Lower leg skin (tissue), 4 donors: ENCODE measurements at places on chromosomes 13 and 19.
A peak's percentile ranks its signal among the peaks of the same experiment; 100 is the strongest.

DNA sequence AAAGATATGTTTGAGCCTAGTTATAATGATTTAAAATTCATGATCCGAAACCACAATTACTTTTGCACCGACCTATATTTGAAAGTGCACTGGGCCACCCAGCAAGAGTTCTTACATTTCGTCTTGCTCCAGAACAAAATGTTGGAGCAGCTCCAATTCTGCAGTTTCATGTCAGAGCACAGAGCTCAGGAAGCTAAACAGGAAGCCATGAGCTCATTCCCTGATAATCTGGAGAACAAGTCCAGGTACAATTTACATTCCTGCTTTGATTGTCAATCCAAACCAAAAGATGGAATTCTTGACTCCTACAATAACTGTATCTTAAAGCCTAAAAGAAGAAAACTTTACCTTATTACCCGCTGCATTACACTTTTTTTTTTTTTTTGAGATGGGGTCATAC is 131.8 kb downstream of the KCTD12 start:
- DNase-seq, result no peak

GRCh38 chr19:7595466-7596133 is at the start of gene CAMSAP3:
TSS of gene CAMSAP3 (plus strand) at chr19:7595863. CDS start at chr19:7596003, 140 bp downstream.
- no peak for DNase-seq

DNA sequence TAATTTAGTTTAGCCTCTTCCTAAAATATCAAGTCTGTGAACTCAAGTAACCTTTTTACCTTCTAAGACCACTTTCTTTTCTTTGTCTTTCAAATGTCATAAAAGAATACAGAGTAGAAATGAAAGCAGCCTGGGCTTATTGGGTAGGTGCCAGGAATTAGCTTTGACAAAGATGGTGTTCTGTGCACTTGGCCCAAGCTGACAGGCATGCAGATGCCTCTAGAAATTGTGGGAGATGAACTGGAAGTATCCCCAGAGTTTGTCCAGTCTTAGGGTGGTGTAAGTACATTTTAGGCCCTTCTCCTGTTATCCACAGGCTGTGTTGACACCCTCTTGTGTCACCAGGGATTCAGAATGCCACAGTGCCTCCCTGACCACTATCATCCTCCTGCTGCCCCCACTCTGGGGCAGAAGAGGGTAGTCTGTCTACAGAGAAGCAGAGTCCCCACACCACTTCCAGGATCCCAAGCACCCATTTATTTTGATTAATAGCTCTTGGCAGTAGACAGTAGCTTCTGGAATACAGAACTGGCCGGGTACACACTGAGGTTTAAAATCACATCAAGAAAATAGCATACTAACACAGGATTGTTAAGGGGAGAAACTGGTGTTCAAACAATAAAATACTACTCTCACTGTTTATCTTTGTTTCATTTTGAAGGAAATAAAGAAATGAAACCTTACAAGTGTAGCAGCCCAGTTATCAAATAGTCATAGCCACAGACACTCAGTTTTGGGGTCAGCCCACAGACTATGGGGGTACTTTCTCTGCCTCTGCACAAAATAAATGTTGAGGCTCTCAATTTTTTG is 343.2 kb downstream of the KCNRG start:
- no peak for DNase-seq

GRCh38 chr19:29711584-29712132 is 3.4 kb downstream of the C19orf12 start:
- DNase-seq, result no peak

- DNase-seq, result no peak
Measured at GRCh38 chr13:53110181-53110580, 81.6 kb downstream of the OLFM4 start.

GRCh38 chr19:1811942-1812425 is at the start of gene ATP8B3:
TSS of gene ATP8B3 (minus strand) at chr19:1812276. CDS start at chr19:1811736, 540 bp downstream.
- no peak for DNase-seq

DNA sequence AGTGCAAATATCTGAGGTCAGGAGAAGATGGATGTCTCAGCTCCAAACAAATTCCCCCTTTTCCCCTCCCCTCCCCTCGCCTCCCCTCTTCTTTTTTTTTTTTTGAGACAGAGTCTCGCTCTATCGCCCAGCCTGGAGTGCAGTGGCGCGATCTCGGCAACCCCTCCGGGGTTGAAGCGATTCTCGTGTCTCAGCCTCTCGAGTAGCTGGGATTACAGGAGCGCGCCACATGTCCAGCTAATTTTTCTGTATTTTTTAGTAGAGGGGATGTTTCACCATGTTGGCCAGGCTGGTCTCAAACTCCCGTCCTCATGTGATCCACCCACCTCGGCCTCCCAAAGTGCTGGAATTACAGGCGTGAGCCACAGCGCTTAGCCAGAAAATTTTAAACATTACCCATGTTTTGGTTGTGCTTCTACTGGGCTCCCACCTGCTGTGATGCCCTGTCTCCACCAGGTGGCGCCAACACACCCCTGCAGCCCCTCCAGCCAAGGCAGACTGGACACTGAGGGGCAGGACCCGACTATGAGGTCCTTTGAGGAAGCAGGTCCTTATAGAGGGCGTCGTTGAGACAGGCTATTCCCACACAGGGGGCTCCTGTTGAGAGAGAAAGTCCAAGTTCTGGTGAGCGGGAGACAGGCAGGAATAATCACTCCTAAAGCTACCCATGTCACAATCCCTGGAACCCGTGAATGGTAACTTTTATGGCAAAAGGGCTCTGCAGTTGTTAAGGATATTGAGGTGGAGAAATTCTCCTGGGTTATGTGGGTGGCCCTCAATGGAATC is 6.3 kb downstream of the ERICH4 start:
- peak; percentile 95 for DNase-seq

DNA sequence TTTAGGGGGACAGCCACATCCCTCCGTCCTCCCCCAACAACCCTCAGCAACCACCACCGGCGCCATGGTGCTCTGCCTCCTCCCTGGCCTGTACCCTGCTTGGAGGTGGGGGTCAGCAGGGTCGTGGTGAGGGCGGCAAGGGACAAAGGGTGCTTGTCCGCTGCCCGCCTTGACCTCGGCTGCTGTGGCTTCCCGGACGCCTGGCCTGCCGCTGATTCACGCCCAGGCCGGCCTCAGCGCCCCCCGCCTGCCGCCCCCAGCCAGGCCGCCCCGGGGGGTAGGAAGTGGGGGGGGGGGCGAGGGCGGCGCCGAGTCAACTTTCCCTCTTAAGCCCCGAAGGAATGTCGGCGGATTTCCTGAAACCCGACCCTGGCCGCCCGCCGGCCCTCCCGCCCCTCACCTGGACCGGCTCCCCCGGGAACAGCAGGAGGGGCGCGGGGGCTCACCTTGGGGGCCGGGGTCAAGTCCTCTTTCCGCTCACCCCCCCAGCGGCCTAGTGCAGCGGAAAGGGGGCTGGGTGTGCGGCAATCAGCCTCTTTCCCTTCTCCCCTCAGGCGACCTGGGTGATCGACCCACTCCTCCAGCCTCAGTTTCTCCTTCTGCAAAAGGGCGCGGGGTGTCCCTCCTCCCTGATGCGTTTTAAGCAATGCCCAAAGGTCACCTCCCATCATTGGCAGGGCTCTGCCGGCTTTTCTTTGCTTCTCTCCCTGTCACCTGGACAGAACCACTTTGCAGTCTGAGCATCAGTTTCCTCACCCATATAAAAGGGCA is 1.9 kb upstream of the TMEM59L start:
- no peak for DNase-seq

DNA sequence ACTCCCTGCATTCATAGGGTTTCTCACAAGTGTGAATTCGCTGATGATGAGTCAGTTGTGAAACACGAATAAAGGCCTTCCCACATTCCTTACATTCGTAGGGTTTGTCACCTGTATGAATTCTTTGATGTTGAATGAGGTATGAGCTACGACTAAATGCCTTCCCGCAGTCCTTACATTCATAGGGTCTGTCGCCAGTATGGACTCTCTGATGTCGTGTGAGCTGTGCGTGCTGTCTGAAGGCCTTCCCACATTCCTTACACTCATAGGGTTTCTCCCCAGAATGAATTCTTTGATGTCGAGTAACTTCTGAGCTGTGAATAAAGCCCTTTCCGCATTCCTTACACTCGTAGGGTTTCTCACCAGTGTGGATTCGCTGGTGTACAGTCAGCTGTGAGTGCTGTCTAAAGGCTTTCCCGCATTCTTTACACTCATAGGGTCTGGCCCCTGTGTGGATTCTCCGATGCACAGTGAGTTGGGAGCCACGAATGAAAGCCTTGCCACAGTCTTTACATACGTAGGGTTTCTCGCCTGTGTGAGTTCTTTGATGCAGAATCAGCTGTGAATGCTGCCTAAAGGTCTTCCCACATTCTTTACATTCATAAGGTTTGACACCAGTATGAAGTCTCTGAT is 30.5 kb upstream of the COX7A1 start:
- no peak for DNase-seq

- peak; percentile 88 for DNase-seq
Measured at GRCh38 chr19:14375055-14375581, 6.1 kb upstream of the ADGRE5 start.

DNA sequence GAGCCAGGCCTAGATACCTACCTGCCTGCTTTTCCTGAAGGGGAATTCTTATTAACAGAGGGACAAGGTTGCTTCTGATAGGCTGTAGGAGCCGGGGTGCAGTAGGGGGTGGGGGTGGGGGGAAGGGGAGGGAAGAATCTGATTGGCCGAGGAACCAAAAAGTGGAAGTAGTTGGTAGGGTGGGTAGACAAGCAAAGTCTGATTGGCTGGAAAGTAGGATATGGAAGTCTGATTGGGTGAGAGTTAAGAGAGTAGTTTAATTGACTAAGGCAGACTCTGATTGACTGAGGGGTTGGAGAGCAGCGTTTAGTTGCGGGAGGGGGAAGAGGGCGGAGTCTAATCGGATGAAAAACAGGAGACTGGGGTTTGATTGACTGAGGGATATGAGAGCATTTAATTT is 9.4 kb upstream of the CYP4F22 start:
- DNase-seq, result no peak

GRCh38 chr19:33110137-33110910 is 21.6 kb upstream of the WDR88 start:
- no peak for DNase-seq

DNA sequence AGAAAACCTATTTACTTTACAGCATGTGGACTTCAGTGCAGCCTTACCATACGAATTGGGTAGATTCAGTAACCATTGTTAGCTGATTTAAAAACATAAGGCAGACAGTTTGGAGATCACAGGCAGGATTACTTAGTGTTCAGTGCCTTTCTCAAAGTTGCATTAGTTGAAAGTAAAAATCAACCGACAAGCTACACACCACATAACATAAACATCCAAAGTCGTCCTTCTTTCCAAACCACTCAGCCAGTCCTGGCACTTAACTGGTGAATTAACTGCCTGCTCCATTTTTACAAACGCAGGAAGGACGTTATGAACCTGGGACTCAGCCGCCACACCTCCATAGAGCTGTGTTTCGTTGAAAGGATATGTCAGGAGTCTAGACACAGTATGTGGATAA is 91.4 kb downstream of the COL4A1 start:
- DNase-seq, result no peak

GRCh38 chr13:35723821-35724220 is 247.3 kb upstream of the MAB21L1 start:
- DNase-seq, result no peak

- no peak for DNase-seq
Measured at GRCh38 chr19:6381030-6381750, 5.5 kb upstream of the PSPN start.

GRCh38 chr13:58478858-58479257 is 847.3 kb downstream of the PCDH17 start:
- DNase-seq, result no peak

DNA sequence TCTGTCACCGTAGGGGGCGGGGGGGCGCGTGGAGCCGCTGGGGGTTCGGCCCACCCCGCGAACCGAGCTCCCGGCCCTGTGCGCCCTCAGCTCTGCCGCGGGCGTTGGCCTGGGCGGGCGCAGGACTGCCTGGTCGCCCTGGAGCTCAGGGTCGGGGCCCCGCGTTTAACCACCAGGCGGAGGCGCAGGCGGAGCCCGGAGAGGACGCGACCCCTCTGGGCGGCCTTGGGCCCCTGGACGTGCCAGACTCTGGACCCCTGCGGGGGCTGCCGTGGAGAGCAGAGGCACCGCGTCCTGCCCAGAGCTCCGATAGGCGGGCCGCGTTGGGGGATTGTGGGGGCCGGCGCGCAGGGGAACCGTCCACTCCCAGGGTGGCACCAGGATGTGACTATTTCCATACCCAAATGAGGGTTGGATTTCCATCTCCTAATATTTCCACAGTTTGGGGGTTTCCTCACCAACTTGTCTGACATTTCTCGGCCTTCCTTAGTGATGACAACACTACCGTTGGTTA is 13.0 kb upstream of the USP29 start:
- no peak for DNase-seq

- DNase-seq, result no peak
Measured at GRCh38 chr13:47287291-47287751, 390.5 kb upstream of the HTR2A start.

GRCh38 chr13:29594303-29594709 is 1.2 kb downstream of the SLC7A1 start:
- DNase-seq, result no peak

DNA sequence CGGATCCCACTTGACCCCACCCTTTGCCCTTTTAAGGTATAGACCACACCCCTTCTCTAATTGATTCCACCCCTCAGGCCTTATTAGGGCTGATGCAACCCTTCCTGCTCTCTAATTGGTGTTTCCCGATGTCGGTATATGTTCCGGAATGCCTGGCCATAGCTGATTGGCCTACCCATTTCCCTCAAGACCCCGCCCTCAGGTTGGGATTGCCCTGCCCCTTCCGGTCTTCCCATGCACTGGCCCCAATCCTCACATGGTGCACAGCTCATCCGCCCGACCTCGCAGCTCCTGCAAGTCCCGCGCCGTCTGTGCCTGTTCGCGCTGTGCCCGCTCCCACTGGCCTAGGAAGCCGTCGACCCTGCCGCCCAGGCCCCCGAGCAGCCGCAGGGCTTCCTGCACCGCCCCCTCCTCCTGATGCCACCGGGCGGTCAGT is 18.1 kb downstream of the TSKS start:
- DNase-seq, result no peak

GRCh38 chr19:12695997-12696365 is 450 bp downstream of the FBXW9 start:
- DNase-seq, result no peak

GRCh38 chr13:102873653-102874052 is 27.8 kb downstream of the ERCC5 start:
- no peak for DNase-seq

DNA sequence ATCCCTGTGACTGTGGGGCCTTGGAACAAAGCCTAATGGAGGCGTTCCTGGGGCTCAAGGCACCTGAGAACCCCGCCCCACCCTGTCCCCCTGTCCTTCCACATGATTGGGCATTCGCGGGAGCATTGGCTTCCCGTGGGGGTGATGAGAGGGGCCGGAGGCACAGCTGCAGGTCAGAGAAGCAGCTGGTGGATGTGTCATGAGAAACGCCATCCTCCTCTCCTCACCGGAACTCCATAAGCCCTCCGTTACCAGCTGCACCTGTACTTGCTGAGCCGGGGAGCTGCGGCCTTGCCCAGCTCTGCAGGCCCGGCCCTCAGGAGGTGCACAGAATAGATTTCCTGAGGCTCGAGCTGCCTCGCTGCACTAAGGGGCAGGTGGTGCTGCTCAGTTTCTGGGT is 42.0 kb downstream of the CAPN12 start:
- no peak for DNase-seq

DNA sequence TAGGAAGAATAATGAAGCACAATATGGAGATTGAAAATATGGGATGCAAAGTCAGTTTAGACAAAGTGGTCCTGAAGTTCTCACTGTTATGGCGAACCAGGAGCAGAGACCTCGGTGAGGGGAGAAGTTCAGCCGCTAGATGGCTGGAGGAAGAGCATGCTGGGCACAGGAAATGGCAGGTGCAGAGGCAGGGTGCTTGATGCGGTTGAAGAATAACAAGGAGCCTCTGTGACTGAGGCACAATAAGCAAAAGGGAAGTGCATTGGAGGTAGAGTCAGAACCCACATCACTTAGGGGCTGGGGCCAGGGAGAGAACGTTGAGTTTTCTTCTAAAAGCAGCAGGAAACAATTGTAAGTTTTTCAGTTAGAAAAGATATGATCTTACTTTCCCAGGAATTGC is 1725.2 kb downstream of the EFNB2 start:
- DNase-seq, result no peak
